ENCODE measurements at places on chromosomes 2 and 18. TPM values are rescaled to one million over a fixed set of nuclear protein-coding genes. Genes with fewer than 3 reads are reported as not detected.
A peak's percentile ranks its signal among the peaks of the same experiment; 100 is the strongest.

DNA sequence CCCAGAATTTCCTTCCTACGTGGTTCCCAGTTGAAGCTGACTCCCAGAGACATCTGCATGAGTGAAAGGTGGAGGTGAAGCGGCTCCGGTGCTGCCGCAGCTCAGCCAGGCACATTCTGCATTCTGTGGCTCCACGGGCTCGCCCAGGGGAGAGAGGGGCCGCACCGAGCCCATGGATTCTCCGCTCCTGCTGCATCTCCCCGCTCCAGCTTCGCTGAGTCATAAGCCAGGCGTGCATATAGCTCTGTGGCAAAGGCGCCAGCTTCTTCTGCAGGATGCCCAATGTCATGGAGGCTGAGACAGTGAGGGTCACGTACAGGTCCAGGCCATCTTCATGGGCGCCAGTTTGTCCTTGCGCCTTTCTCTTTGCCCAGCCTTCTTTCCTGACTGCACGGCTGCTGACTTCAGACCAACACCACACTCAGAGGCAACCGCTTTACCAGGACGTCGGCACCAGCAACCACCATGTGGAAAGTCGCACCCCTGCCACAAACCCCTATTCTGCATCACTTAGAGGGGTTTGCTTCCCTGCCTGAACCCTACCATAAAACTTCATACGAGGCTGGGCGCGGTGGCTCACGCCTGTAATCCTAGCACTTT, 215.7 kb downstream of the MGAT5 start:
- DNase-seq, result no peak

GRCh38 chr2:204790076-204790475, 244.8 kb downstream of the PARD3B start:
- no peak for DNase-seq

- DNase-seq, result no peak
These were observed 358 bp downstream of the USP37 start for GRCh38 chr2:218567797-218568189.

GRCh38 chr18:79949697-79950487, 1.6 kb downstream of the SLC66A2 start:
- DNase-seq, result no peak

DNA sequence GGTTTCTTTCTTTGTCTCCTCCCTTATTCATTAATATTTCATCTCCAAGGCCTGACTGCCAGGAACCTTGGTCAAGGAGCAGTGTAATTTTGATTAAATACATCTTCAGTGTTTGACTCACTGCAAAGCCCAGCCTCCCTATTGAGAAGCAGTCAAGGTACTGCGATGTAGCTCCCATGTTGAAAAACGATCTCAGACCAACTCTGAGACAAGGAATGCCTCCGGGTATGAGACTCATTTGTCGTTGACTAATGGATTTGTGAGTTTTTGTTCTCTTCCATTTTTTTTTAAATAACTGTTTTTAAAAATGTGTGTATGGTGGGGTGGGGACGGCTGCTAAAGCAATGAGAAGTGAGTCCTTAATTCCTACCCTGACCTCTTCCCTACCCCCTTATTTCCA, 361.6 kb downstream of the SOX11 start:
- DNase-seq, result no peak

DNA sequence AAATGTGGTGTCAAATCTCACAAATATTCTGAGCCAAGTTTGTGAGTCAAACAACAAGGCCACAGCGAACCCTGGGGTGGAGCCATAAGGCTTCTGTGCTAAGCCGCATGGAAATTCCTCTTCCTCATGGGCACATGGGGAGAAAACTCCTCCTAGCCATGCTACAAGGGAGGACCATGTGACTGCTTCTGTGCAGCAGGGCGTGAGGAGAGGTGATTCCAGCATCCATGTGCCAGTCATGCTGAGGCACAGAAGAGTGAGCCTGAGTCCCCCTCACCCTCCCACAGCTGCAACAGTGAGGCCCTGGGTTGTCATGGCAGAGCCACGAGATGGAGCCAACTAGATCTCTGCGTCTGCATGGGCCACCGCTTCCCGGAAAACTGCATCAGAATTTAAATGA, 488.8 kb upstream of the RAB6C start:
- peak; percentile 47 for DNase-seq

DNA sequence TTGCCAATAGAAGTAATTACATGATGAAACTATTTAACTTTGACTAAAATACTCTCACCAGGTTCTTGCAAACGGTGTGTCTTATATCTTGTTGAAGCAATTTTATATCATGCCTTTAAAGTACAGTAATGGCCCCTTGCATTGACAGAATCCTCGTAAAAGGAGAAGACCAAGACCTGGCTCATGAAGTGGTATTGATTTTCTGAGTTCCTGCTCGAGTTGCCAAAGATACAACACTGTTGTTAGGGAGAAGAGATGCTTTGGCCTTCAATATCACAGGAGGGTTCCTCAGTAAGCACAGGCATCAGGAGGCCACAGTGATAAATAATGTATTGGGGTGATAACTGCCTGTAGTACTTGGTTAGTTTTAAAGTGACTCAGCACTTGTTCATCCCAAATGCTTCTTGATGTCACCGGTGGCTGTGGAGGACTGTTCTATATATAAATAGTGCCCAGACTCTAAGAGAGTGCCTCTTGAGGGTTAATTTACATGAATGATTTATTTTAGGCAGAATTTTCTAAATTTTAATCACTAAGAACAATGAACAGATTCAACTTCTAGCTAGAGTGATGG, 571.7 kb upstream of the FANCL start:
- DNase-seq, result no peak

DNA sequence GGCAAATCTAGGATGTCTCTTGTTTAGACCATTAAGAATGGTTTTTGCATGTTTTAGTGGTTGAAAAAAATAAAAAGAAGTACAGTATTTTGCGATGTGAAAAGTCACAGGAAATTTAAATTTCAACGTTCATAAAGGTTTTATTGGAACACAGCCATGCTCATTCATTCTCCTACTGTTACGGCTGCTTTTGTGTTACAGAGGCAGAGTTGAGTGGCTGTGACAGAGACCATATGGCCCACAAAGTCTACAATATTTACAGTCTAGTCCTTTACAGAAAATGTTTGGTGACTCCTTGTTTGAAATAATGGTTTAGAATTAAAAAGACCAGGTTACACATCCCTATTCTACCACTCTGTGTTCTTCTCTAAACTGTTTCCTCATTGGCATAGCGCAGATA, 48.1 kb downstream of the MYOM1 start:
- DNase-seq, result no peak

DNA sequence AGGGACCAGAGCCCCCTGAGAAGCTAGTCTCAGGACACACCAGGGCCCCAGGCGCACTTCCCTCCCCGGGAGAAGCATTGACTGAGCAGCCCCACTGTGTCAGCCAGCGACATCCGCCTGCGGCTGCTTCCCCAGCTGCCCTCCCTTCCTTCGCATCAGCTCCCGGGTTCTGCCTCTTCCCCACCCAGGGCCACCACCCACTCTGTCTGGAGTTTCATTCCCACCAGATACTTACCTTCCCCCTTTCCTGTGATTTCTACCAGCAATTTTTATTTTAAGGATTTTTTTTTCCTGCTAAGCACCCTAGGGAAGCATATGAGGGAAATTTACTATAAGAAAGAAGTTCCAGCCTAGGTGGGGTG, 99.2 kb downstream of the SMAD7 start:
- no peak for DNase-seq

DNA sequence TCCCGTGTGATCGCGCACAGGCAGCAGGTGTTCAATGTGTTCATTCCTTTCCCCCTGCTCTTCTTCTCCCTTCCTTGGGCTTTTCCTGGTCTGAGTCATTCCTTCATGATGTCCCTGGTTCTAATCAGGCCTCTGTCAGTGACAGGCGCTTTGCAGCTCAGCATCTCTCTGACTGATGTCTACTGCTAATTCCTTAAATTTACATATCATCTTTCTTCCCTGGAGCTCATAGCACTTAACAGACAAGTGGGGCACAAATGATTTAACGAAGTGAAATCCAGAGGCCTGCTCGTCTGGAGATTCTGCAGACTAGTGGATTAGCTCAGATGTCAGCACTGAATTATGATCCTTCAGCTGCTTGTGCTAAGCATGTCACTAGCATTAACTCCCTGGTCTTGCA, 77.9 kb downstream of the NRP2 start:
- no peak for DNase-seq

GRCh38 chr2:145329971-145330370, 810.1 kb upstream of the ZEB2 start:
- peak; percentile 4 for DNase-seq

DNA sequence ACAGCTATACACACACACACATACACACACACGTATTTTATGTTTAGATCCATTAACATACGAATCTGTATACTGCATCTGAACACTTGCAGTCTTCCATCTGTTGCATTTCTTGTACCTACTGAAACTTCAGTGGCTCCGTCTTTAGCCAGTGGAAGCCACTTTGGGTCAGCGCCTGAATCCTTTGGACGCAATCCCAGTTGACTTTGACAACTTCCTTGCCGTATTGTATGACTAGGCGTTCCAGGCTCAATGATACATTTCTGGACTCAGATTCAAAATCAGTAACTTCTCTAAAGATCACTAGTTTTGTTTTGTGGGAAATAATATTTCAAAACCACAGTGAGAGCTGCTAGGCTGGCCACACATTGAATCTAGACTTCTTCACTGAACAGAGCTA, 101.5 kb upstream of the GPC1 start:
- no peak for DNase-seq

DNA sequence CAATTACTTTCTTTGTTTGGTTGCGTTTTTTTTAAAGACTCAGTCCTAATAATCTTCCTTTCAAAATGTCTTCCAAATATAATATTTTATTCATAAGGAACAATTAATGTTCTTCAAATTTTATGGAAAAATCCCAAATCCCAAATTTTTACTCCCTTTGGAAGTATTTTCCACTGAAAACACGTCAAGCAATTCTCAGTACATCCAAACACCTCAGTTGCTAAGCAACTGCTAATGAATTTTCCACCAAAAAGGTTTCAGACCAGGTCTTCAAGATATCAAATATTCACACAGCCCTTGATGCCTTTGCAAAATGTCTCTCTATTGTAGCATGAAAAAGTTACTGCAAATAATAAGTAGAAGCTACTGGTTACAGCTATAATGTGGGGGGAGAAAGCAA, 140.1 kb downstream of the DSEL start:
- no peak for DNase-seq

DNA sequence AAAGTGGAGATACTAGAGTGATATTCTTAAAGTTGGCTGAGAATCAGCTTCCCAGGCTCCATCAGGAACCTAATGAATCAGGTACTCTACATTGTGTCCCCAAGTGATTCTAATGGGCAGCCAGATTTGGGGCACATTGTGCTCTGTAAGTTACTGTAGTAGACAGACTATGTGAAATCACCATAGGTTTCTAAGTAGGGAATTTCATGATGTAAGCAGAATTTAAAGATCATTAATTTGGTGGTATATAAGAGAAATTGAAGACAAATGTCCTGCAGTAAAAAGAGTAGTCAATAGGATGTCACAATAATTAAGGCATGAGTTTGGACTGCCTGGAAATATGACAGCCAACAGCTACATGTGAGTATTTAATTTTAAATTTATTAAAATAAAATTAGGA, 602.4 kb upstream of the ACVR2A start:
- DNase-seq, result no peak

DNA sequence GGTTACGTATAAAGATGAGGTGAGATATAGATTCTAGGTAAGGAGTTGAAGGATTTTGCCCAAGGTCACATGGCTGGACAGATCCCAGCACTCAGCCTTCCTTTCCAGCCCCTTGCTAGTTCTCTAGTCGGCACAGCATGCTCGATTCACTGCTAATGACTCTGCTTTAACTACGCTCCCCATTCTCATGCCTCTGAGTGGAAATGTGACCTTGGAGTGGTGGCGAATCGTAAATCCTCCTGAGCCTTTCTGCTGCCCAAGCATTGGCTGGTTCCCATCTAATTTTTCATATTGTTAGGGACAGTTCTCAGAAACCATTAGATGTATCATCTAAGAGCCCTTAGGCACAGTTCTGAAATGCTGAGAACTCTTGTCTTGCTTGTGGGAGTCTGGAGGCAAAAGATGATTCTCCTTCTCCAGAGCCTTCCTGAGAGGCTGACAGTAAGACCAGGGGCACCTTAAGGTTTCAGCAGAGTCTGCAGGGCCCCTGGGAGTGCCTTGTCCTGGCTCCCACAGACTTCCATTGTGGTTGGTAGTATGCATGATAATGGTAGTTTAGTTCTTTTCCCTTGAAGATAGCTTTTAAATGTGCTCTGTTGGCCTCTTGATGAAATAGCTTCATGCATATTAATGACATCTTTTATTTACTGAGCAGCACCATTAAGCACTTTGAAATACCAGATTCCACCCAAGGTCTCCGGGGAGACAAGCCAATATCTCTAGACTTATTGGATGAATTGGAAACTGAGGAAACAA, 377.8 kb upstream of the SLC14A2 start:
- DNase-seq, result no peak

- DNase-seq, result no peak
These were observed 79.6 kb downstream of the KLF7 start for GRCh38 chr2:207086136-207086535.

DNA sequence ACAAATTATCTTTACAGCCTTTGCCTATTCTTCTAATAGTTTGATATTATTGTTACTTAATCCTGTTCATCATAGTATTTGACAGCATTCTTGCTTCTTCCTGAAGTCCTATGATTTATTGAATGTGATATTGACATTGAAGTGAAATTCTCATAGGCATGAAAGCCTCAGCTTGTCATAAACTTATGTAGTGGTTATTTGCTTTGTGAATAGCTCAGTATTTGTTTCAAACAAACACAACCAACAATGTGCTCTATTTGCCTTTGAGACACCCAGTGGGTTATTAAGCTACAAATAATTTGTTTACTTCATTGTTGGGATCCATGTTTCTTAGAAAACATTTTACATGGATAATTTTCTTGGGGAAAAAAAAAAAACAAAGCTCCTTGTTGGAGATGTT, 57.2 kb downstream of the TTC39C start:
- DNase-seq, result no peak

- DNase-seq, result peak; percentile 72
These were observed 468 bp upstream of the SATB2 start for GRCh38 chr2:199458009-199458805.

GRCh38 chr2:182186132-182186735, 200.6 kb downstream of the PPP1R1C start:
- peak; percentile 34 for DNase-seq

DNA sequence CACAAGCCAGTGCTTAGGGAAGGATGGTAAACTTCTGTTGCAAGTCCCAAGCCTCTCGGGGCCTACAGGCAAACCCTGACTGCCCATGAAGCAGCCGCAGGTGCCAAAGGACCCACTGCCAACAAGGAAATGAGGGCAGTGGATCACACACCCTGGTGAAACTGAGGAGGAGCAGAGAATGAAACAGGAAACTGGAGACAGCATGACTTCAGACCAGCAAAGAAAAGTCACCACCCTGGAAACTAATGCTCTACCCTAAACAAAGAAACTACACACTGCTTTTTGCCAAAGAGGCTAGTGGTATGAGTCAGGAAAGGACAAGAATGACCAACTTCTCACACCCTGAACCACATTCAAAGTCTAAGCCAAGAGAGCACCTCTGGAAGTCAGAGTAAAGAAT, 97.2 kb downstream of the MYO5B start:
- no peak for DNase-seq

The GAL3ST2 gene
- not detected for total RNA-seq

The MOGAT1 gene
- total RNA-seq, result not detected

The SULT6B1 gene
- total RNA-seq, result not detected

The SMIM21 gene
- total RNA-seq, result not detected

The TMEM237 gene
- total RNA-seq, result 37.5 TPM

The TMEM214 gene
- total RNA-seq, result 104 TPM

The RAD51AP2 gene
- total RNA-seq, result not detected

The HMSD gene
- not detected for total RNA-seq

The ITPRIPL1 gene
- not detected for total RNA-seq

The CHN1 gene
- 52.7 TPM for total RNA-seq

The SNORC gene
- total RNA-seq, result 14.6 TPM

The GALNT14 gene
- total RNA-seq, result 251 TPM

The IL18R1 gene
- total RNA-seq, result 0.41 TPM

The NAT8 gene
- total RNA-seq, result not detected

Measured in Caki2 (cell line).